ENCODE measurements at places on chromosomes 2 and 18.
A peak's percentile ranks its signal among the peaks of the same experiment; 100 is the strongest.

- no peak for DNase-seq
Observed at GRCh38 chr18:46474487-46475389, 182.3 kb downstream of the LOXHD1 start.

- DNase-seq = no peak
Observed at GRCh38 chr2:197113275-197113711, 186.8 kb upstream of the PGAP1 start.

DNA sequence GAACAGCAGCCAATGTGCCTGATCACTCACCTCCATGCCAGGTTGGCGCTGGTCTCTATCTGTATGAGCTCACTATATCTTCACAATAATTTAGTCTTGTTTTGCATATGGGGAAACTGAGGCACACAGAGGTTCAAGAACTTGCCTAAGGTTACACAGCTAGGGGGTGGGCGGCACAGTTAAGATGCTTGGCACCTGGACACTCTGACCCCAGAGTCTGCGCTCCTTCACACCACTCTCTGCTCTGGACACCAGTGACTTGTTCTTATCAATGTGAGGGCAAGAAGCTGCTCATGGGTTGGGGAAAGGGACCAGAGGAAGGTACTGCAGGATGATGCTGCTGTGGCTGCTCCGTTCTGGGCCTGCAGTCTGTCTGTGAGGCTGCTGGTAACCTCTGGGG lies 27.1 kb downstream of the FBLN7 start:
- no peak for DNase-seq

DNA sequence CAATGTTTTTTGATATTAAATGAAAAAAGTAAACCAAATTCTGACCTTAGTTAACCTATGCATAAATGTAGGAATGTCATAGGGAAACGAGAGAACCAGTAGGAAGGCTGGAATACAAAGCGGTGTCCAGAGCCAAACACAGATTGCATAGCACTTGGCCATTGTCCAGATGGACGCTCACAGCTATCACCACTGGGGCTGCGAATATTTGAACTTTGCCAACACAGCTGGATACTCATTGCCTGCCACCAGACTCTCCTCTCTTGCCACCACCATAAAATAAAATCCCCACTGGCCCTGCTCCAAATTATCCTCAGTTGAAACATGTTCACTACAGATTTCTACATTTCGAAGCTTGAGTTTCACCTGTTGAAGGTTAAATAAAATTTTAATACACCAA lies 159.3 kb upstream of the GULP1 start:
- DNase-seq = no peak

DNA sequence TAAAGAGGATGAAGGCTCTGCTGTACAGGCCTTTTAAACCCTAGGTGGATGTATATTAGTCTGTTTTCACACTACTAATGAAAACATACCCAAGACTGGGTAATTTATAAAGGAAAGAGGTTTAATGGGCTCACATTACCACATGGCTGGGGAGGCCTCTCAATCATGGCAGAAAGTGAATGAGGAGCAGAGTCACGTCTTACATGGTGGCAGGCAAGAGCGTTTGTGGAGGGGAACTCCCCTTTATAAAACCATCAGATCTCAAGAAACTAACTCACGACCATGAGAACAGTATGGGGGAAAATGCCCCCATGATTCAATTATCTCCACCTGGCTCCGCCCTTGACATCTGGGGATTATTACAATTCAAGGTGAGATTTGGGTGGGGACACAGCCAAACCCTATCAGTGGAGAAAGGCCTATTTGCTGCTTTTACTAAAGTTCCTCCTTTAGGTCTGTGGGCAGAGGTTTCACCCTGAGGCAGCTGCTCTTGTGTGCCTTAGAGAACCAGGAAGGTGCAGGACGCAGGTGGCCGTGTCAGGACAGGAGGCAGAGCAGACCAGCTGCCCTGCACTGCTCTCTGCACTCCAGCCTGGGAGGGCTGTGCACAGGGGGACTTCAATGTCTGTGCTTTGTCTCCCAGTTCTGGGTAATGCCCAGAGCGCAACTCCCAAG lies 178.8 kb upstream of the HDAC4 start:
- no peak for DNase-seq

GRCh38 chr18:28158083-28158581 lies 18.8 kb downstream of the CDH2 start:
- no peak for DNase-seq

DNA sequence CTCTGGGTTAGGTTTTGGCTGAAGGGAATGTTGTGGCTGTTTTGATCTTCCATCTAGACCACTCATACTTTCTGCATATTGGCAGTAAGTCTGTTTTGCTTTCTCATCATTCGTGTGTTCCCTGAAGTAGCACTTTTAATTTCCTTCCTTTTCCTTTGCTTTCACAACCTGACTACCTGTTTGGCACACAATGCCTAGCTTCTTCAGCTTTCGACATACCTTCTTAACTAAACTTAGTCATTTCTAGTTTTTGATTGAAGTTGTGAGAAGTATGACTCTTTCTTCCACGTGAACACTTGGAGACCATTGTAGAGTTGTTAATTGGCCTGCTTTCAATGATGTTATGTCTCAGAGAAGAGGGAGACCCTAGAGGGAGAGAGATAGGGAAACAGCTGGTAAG lies 123.6 kb upstream of the EPB41L3 start:
- DNase-seq = no peak

DNA sequence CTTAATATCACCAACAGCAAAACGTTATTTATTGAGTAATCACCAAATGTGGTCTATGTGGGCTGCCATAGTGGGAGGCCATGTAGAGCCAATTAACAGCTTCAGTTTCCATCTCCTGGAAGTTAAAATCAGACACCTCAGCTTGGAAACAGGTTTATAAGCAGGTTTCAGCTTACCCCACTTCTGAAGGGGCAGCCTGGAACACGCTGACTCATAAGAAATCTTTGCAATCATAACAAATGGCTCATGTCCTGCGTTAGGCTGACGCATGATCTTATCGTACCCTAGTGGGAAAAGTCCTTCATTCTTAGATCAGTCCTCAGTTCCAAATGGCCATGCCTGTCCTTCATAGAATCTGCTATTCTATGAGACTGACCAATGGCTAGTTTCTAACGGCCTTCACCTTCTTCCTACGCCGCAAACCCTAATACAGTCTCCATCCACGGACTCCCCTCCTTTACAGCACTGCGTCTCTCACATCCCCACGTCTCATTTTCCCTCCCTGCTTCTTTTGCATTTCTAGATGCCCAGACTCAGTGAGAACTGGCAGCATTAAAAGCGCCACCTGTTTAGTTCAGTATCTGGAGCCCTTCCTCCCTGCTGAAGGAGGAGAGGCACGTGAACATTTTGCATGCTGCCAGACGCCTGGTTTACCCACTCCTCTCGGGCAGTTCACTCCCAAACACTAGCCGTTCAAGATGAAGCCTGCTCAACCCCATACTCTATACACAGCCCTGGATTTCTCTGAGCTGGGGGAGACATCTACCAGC lies 24.2 kb upstream of the BZW1 start:
- DNase-seq = no peak

DNA sequence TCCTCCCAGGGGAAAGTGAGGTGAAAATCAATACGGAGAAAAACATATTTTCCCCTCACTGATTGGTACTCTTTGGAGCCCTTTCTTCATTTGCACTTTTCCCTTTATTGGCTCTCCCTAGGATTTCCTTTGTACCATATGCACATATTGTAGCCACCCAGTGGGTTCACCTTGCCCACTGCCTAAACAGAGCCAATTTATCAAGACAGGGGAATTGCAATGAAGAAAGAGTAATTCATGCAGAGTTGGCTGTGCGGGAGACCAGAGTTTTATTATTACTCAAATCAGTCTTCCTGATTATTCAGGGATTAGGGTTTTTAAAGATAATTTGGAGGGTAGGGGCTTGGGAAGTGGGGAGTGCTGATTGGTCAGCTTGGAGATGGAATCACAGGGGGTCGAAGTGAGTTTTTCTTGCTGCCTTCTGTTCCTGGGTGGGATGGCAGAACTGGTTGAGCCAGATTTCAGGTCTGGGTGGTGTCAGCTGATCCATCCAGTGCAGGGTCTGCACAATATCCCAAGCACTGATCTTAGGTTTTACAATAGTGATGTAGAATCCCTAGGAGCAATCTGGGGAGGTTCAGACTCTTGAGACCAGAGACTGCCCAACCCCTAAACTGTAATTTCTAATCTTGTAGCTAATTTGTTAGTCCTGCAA lies 15.1 kb upstream of the KCNE4 start:
- DNase-seq = no peak

DNA sequence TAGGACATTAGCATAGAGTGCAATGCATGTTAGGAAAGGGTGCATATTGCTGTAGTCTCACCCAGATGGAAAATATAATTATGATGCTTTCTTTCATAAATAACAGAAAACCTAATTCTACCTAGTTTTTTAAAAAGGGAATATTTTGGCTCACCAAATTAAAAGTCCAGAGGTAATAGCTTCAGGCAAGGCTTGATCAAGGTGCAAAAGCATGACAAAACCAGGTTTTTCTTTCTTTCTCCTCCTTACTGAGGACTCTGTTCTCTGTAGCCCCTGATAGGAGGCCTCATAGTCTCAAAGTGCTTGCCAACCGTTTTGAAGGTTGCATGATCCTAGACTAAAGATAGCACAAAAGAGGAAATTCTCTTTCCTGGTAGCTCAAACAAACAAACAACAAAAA lies 349.9 kb downstream of the CTNNA2 start:
- no peak for DNase-seq

- DNase-seq = peak; percentile 74
Observed at GRCh38 chr2:135875491-135876065, 665 bp downstream of the MCM6 start.

DNA sequence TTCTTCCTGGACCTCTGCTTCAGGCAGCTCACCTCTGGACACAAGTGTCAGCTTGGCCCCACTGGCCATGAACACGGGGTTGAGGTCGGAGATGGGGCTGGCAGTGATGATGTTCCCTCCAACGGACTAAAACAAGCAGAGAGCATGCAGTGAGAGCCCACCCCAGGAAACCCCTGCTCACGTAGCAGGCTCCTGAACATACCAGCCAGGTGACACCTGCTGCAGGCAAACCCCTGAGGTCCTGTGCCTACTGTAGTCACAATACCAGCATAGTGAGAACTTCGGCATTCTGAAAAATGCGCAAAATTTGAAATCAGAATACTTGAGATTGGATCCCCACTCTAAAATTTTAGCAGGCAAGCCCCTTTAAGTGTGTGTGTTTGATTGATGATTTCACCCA lies 32.9 kb downstream of the XDH start:
- DNase-seq = no peak

DNA sequence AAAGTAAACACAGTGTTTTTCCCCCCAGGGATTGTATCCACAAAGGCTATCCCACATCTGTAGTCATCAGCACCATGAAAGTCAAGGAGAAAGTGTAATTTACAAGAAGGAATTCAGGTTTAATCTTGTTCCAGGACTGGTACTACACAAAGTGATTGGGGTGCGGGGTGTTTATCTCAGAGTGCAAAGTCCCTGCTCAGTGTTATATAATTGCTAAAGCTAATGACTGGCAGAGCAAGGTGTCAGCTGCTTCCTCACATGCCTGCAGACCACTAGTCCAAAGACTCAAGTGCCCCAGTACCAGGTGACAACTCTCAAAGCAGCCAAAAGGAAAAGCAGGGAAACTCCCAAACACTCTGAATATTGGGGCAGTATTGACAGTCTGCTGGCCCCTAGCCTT lies 40.4 kb upstream of the PDCL3 start:
- no peak for DNase-seq

DNA sequence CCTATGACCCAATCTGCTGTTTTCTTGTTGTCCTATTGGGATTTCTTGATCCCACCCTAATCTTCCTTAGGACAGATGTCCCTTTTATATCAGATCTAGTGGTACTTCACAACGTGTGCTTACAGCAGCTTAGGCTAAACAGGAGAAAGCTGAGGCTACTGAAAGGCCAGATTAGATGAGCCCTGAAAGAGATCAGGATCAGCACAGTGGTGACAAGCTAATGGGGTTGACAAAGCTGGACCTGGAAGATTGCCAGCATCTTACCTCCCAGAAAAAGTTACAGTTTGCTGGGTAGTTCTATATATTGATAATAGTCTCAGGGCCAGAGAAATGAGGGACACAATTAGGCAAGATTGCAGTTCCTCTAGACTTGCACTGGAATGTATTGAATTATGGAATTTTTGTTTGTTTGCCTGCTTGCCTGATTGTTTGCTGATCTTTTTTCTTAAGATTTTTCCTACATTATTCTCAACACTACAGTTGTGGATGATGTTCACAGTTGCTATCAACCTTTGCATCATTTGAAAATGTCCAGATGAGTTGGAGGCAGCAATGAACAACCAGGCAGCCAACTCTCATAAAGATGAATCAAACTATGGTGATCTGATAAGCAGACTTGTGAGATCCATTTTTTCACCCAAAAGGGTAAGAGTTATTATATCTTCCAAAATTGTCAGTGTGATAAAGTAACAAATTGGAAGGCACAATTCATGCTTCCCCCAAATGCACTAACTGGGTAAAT lies 49.1 kb upstream of the PIK3C3 start:
- no peak for DNase-seq

DNA sequence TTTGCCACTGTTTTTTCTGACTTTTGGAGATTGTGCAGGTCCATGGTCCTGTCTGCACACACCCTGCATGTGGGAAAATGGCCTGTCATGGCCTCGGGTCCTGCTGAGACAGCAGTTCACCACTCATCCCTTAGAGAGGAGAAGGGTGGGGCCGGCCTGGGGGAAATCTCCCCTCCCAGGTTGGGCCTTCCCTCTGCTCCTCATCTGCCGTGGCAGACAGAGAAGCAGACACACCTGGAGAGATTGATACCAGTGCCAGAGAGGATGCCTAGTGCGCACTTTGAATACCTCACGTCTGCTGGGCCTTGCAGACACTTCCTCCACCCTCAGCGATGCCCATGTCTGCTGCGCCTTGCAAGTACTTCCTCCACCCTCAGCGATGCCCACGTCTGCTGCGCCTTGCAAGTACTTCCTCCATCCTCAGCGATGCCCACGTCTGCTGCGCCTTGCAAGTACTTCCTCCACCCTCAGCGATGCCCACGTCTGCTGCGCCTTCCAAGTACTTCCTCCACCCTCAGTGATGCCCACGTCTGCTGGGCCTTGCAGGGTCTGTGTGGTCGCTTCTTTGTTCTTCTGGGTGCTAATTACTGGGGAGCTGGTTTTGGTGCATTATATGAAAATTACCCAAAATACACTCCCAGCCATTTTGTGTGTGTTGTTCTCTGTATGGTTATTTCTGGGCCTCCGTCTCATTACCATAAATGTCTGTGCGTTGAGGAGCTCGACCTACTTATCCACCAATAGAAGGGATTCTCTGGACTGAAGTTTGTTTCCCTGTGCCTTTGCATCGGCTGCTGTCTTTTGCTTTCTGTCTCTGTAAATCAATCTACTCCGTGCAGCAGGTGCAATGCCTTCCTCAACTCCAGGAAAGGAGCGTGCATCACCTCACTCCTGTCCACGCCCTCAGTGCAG lies 186.9 kb upstream of the PXDN start:
- no peak for DNase-seq

DNA sequence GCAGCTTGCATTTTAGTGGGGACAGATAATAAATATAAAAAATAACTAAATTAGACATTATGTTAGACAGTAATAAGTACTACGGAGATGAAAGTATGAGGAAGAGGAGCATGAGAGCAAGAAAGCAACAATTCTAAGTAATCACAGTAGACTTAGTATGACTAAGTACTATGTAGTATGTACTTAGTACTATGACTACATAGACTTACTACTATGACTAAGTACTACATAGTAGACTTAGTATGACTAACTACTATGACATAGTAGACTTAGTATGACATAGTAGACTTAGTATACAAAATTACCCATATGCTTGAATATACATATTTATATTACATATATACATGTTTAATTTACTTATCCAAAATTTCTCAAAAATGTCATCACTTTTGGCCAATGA lies 29.3 kb downstream of the CDH20 start:
- no peak for DNase-seq

- no peak for DNase-seq
Observed at GRCh38 chr2:65278531-65278981, 50.9 kb downstream of the ACTR2 start.

- no peak for DNase-seq
Observed at GRCh38 chr2:171181064-171182049, 20.7 kb upstream of the TLK1 start.

Data from stimulated activated CD8-positive, alpha-beta memory T cell treated with anti-CD3 and anti-CD28 coated beads, Interleukin-15, amount 100 ng/mL, for 48 hours (primary cell).